Activated naive CD8-positive, alpha-beta T cell treated with anti-CD3 and anti-CD28 coated beads, Interleukin-2, amount 10 ng/mL, durations not matched to agents 7 days and 5 days (primary cell): ENCODE measurements at places on chromosomes 2 and 18. TPM values are rescaled to one million over a fixed set of nuclear protein-coding genes. Genes with fewer than 3 reads are reported as not detected.

DNA sequence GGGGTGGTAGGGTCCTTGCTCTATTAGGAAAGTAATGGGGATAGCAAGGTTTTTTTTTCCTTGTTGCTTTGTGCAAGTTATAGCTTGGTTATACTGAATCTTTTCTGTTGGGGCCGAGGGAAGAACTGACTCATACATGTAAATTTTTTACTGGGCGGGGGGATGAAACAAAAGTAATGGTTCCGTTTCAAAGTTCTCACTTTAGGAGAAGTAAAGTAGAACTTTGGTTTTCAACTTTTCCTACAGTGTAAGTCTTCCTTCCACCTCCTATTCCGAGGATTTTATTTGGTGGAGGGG lies 1.1 kb downstream of the AFTPH start:
- DNase-seq, result no peak

- no peak for DNase-seq
These were observed 57.2 kb downstream of the ACAA2 start for GRCh38 chr18:49756135-49756534.

- DNase-seq, result no peak
These were observed 203.5 kb upstream of the TWIST2 start for GRCh38 chr2:238644095-238645081.

GYPC gene
- total RNA-seq, result 132 TPM

DNA sequence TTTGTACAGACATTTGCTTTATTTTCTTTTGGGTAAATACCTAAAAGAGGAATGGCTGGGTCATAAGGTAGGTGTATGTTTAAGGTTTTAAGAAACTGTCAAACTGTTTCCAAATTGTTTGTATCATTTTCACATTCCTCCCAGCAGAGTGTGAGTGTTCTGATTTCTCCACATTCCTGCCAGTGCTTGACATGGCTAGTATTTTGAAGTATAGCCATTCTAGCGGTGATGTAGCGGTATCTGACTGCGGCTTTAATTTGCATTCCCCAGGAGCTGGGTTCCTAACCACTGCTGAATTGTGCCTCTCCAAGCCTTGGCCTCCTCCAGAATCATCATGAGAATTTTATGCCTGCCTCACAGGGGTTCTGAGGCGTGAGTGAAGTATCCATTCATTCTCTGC lies 61.8 kb upstream of the ARL4C start:
- no peak for DNase-seq

KLHL14 gene
- not detected for total RNA-seq

DNA sequence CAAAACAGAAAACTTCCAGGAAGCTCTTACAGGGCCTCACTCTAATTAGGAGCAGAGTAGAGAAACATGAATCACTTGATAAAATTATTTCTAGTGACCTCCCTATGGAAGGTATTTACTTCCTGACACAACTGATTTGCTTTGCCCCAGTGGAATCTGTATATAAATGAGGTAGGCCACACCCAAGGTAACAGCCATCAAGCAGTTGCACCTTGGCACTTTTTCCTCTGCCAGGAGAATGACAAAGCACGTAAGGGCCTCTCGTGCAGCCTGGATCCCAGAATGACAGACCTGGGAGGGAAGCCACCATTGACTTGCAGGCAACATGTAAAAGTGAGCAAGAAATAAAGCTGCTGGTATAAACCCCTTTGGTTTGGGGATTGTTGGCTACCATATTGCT lies 620.0 kb upstream of the SLC39A10 start:
- DNase-seq, result no peak

SLC5A6 gene
- 32.2 TPM for total RNA-seq

IHH gene
- not detected for total RNA-seq

CYP1B1 gene
- 8.6 TPM for total RNA-seq

GRCh38 chr2:54805255-54805654 lies 81.8 kb downstream of the EML6 start:
- DNase-seq, result no peak

NPHP1 gene
- total RNA-seq, result 0.43 TPM

GRCh38 chr2:209917154-209917771 lies 85.2 kb upstream of the RPE start:
- DNase-seq, result no peak

SEPTIN2 gene
- 275 TPM for total RNA-seq

GRCh38 chr2:218282173-218282991 lies 9.9 kb downstream of the TMBIM1 start:
- no peak for DNase-seq

GRCh38 chr2:145000376-145000775 lies 480.5 kb upstream of the ZEB2 start:
- DNase-seq, result no peak

C2orf49 gene
- total RNA-seq, result 23.9 TPM

GRCh38 chr2:97951155-97951680 lies 44.5 kb downstream of the TMEM131 start:
- no peak for DNase-seq

GRCh38 chr2:120177001-120177621 lies 46.1 kb downstream of the TMEM185B start:
- DNase-seq, result peak; percentile 85

DNA sequence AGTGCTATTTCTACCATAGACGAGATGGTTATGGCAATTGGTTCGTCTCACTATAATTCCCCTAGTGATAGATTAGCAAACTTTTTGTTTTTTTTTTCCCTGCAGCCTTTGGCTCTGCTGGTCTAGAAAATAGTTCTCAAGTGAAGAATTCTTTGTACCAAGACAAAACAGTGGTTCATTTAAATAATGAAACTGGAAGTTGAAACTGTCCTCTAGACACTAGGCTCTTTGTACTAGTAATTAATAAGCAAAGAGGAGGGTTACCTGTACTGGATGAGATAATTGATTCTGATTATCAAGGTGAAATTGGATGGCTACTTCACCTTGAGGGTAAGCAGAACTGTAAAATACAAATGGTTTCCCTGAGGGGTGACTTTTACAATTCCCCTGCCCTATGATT lies 156.9 kb upstream of the DCC start:
- no peak for DNase-seq

- no peak for DNase-seq
These were observed 23.5 kb downstream of the IRS1 start for GRCh38 chr2:226776104-226776503.

LBX2 gene
- total RNA-seq, result 1.2 TPM

CDH20 gene
- 0.14 TPM for total RNA-seq

STARD6 gene
- not detected for total RNA-seq

- DNase-seq, result no peak
These were observed 837.1 kb upstream of the POU3F3 start for GRCh38 chr2:104016801-104017200.

DNA sequence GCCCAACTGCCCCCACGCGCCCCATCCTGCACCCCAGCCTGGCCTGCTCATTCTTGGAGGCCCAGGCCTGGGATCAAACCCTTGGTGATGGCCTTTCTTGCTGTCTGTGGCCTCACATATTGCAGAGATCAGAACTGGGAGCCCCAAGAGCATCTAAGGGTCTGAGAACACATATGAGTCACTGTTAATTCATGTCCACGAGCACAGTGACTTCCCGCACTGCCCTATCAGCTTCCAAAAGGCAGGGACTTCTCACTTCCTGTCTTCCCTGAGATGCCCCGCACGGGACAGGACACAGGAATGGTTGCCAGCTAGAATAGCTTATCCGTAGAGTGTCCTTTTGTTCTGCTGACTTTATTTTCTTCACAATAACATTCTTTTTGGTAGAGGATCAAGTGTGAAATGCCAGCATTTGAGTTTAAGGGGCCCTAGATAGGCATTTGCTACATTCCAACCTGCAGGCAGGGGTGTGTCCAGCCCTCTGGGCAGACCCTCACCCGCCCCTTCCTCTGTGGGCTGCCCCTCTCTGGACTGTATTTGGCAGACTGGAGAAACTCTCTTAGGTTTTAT lies 21.1 kb upstream of the CELF4 start:
- no peak for DNase-seq

DNA sequence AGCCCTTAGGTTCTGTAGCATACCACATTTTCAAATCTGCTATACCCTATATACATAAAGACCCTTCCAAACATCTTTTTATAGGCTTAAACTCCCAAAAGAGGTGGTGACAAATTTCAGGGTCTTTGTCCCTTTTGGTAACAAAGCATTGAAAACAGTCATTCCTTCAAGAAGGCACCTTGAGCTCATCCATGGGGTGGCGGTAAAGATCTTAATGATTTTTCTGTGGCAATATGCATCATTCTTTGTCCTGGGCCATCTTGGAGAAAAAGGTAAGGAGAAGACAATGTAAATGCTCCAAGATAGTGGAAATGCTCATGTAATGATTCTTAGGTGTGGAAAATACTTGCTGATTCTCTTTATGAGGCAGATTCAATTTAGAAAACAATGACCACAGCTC lies 890.5 kb downstream of the CNTNAP5 start:
- no peak for DNase-seq

- peak; percentile 80 for DNase-seq
These were observed 925 bp downstream of the SOS1 start for GRCh38 chr2:39119732-39120520.

TCF23 gene
- not detected for total RNA-seq

DNA sequence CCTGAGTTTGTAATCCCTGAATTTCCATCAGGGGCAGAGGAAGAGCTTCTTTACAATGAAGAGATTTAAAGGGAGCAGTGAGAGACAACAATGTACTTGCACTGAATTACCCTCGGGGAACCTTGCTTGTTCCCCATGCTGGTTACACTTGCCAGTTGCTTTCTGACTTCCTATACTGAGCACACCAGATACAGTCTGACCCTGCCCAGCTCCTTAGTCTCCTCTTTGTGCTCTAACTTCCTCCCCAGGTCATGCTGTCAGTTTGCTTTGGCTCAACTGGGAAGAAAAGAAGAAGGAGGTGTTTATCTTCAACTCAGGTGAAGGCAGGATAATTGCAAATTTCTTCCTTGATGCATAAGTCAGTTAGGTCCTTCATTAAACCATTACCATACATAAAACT lies 658.4 kb downstream of the NYAP2 start:
- DNase-seq, result no peak

DNA sequence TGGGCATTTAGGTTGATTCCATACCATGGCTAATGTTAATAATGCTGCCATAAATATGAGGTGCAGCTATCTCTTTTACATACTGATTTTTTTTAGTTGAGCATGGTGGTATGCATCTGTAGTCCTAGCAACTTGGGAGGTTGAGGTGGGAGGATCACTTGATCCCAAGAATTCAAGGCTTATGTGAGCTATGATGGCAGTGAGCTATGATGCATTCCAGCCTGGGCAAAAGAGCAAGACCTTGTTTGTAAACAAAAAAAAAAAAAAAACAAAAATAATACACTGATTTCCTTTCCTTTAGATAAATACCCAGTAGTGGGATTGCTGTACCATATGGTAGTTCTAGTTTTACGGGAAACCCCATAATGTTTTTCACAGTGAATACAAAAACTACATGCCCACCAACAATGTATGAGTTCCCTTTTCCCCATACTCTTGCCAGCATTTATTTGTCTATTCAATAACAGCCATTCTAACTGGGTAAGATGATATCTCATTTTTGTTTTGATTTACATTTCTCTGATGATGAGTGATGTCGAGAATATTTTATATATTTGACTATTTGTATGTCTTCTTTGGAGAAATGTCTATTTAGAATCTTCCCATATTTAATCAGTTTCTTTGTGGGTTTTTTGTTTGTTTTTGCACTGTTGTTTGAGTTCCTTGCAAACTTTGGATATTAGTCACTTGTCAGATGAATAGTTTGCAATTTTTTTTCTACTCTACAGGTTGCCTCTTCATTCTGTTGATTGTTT lies 281.0 kb upstream of the KYNU start:
- no peak for DNase-seq

GAREM1 gene
- total RNA-seq, result 0.06 TPM

CMPK2 gene
- 106 TPM for total RNA-seq

DNA sequence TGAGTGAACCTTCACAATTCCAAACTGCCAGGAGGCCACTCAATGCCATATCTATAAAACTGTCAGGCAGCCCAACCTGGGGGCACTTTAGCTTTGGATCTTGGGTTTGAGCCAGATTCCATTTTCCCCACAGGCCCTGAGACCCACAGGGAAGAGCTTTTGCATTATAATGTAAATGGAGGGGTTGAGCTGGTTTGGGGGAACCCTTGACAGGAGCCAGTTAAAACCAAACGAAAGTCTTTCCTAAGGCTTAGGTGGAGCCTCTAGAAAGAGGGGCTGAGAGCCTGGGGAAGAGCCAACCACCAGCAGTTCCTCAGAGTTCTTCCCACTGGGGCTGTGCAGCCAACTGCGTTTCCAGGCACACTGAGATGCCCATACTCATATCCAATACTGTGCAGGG lies 42.7 kb downstream of the BCL11A start:
- no peak for DNase-seq

AGXT gene
- total RNA-seq, result not detected

EVX2 gene
- not detected for total RNA-seq

DNA sequence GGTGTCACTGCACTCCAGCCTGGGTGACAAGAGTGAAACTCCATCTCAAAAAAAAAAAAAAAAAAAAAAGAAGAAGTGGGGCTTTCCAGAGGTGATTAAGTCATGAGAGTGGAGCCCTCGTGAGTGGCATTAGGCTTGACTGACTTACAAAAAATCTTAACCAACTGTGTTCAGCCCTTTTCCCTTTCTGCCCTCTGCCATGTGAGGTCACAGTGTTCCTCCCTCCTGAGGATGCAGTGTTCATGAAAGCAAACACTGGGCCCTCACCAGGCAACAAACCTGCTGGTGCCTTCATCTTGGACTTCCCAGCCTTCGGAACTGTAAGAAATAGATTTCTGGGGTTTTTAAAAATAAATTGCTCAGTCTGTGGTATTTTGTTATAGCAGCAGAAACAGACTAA lies 37.0 kb upstream of the METTL21A start:
- DNase-seq, result no peak

CYS1 gene
- total RNA-seq, result 0.11 TPM

- DNase-seq, result no peak
These were observed 71.6 kb upstream of the GAREM1 start for GRCh38 chr18:32542221-32542798.

DNA sequence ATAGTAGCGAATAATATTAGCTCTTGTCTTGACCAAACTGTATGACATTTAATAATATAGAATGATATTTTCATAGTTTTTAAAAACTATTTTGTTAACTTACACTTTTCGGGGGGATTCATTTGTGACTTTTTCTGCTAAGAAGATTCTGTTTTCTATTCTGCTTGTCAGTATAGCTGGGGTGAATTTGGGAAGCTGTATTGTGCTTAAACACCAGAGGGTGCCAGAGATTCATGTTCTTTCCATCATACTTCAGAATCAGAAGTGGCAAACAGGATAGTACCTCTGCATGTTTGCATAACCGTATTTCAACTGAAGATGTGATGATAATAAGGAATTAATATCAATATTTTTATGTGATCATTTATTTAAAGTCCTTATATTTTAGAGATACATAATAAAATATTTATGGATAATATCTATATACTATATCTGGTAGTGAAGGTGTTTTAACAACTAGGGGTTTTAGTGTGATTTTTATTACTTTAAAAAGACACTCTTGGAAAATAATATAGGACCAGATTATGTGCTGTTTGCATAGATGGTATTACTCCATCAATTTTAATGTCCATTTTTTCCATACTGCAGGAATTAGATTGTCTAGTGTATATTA lies 81.0 kb downstream of the TAF4B start:
- no peak for DNase-seq

DNA sequence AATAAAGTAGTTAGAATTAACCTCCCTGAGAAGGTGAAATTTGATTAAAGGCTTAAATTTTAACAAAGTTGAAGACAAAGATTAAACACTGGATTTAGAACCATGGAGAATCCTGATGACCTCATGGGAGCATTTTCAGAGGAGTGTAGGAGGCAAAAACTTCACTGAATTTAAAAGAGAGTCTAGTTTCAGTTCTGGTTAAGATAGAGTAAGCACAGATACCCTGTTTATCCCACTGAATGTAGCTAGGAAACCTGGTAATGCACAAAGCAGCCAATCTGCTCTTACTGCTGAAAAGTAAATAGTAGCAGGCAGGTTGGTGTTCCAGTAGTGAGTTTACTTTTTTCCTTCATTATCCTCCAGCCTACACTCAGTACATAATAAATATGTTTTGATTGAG lies 654.9 kb upstream of the SYT4 start:
- no peak for DNase-seq
